Left lung (tissue), 14 donors: ENCODE measurements at places on chromosomes 2 and 18. TPM values are rescaled to one million over a fixed set of nuclear protein-coding genes. Genes with fewer than 3 reads are reported as not detected.

SPR gene
- 5.5 TPM for polyA plus RNA-seq

EFHD1 gene
- polyA plus RNA-seq: 5.1 TPM

PPP1R1C gene
- polyA plus RNA-seq: 1.4 TPM

MROH2A gene
- polyA plus RNA-seq: 0.61 TPM

ATP6V1B1 gene
- 4.6 TPM for polyA plus RNA-seq

TBR1 gene
- polyA plus RNA-seq: not detected

USP34 gene
- polyA plus RNA-seq: 162 TPM

CD8A gene
- polyA plus RNA-seq: 0.53 TPM

DNA sequence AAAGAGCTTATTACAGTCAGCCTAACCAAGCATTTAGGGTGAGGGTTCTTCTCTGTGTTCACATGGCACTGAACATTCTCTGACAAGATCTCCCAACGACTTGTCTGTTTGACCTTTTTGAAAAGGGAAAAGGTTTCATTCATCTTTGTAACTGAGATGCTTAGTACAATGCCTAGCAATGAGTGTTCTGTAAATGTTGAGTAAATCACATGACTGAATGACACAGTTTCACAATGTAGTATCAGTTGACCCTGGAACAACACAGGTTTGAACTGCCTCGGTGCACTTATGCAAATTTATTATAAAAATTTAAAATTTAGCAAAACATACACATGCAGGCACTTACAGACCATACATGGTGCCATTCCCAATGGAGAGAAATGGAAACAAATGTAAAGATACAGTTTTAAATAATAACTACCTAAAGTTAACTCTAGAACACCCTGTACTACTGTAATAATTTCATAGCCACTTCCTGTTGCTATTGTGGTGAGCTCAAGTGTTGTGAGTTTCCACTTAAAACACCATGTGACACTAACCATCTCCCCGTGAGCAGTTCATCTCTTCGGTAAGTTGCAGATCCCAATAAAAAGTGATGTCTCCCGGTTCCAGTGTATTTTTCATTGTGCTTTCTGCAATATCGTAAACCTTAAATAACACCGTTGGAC, 34.1 kb upstream of the VWC2L start:
- DNase-seq: no peak

- DNase-seq: no peak
Observed at GRCh38 chr2:173353556-173353955, 1.1 kb upstream of the CDCA7 start.

DNA sequence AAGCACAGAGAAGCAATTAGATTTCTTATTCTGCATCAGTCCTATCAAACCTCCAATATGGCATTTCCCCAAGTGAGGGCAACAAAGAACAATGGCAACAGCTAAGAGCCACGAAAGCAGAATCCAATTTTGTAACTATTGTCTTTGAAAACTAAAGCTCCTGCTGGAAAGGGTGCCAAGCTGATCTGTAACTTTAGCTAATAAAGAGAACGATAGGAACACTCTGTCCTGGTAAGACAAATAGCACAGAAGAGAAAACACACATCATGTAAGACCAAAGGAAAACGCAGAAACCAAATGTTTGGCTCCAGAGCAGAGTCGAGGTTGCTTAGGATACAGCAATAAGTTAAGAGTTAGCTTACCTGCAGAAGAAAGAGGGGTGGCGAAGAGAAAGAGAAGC, 160.5 kb downstream of the STK39 start:
- no peak for DNase-seq

GRCh38 chr2:105873281-105873680, 128.6 kb downstream of the NCK2 start:
- no peak for DNase-seq

GRCh38 chr2:241256168-241256545, 59.3 kb downstream of the HDLBP start:
- no peak for DNase-seq

DNA sequence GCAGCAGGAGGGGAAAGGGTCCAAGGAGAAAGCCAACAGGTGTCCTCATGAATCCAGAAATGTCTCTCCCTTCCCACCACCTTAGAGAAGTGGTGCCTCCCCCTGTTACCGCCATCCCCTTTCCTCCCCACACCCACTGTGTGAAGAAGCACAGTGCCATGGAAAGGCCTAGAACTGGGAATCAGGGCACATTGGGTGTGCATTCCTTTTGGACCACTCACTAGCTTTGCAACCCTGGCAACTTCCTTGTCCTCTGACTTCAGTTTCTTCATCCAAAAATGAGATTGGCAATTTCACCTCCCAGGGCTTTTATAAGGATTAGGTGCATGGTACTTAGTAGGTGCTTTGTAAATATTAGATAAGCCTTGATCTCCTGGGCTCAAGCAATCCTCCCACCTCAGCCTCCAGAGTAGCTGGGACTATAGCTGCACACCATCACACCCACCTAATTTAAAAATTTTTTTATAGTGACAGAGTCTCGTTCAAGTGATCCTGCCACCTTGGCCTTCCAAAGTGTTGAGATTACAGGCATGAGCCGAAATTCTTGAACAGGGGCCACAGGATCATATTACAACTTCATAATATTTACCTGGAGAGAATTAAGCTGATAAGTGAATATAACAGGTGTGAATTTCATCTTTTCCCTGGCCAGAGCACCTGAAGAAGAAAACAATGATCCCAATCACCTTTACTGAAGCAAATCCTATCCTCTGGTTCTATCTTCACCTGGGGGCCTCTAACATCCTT, 97.9 kb upstream of the TAF1B start:
- DNase-seq: no peak

GRCh38 chr2:1812926-1813325, 68.6 kb upstream of the PXDN start:
- DNase-seq: no peak

DNA sequence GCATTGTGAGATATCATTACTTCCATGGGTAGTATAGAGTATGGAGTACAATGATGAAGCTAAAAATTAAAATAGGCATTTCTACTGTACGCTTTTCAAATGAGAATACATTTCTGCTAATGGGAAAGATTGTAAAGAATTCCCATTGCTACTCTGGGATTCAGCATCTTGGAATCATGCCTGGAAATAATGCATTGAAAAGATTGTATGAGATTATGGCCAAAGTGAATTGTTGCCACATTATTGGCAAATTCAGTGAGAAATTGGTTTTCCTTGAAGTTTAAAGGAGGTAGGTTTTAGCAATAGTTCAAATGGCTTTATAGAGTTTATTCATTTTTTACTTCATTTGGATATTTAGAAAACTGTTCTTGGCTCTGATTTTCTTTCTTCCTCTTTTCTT, 157.9 kb downstream of the GULP1 start:
- no peak for DNase-seq

DNA sequence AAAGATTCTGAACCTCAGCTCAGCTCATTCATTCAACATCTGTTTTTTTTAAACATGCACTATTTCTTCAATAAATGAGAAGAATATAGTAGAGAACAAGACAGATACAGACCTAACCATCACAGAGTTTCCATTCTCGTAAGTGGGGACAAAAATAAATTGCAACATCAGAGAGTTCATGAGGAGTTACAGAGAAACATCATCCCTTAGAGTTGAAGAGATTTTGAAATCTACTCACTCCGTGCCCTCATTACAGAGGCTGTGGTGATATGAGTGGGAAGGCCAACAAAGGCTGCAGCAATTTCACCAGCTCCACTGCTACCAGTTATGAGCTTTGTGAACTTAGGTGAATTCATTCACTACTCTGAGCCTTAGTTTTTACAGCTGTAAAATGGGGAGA, 399.3 kb downstream of the BCL11A start:
- no peak for DNase-seq

DNA sequence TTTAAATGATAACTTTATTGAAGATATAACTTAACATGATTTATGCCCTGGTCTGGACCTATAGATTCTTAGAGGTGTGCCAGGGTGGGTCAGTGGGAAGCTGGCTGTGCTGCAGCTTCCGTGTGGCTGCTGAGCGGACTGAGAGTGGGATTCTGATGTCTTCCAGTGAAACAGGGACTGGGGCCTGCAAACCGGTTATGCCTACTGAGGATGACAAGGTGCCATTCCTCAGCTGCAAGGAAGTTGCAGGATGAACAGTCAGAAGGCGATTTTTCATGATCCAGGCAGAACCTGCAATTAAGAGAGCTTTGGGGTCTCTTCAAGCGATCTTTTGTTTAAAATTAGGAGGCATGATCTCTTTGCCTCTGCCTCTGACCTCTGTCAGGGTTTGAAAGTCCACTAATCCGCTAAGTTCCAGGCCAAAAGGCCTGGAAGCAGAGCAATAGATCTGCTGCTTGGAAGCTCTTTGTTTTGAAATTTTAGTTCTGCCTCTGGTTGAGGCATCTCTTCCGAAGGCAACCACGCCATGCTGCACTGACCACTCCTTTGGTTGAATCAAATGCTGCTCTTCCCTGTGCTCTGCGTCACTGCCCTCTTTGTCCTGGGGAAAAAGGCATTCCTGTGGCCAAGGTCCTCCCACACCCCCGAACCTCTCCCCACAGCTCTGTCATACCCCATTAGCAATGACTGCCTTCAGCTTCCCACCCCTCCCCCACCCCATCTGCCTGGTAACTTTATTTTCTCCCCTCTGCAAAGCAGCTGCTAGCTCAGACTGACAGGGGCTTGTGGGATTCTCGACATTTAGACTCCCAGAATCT, 2.0 kb downstream of the TMEM169 start:
- no peak for DNase-seq

DNA sequence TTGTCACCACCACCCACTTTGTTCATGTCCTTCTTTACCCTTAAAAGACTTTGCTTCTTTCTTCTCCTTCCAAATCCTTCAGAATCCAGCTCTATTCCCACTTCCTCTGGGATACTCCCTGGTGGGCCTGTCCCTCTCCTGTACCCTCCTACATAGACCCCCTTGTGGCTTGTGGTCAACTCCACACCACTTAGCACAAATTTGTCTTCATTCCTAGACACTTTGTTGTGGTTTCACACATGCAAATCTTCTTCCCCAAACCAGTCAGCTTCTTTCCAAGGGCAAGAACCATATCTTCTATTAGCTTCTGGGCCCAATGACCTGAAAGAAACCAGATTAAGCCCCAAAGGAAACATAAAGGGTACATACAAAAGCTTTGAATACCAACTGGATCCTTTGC, 342.4 kb downstream of the TNS1 start:
- no peak for DNase-seq

GRCh38 chr2:8872821-8873432, 35.5 kb upstream of the KIDINS220 start:
- peak; percentile 43 for DNase-seq

DNA sequence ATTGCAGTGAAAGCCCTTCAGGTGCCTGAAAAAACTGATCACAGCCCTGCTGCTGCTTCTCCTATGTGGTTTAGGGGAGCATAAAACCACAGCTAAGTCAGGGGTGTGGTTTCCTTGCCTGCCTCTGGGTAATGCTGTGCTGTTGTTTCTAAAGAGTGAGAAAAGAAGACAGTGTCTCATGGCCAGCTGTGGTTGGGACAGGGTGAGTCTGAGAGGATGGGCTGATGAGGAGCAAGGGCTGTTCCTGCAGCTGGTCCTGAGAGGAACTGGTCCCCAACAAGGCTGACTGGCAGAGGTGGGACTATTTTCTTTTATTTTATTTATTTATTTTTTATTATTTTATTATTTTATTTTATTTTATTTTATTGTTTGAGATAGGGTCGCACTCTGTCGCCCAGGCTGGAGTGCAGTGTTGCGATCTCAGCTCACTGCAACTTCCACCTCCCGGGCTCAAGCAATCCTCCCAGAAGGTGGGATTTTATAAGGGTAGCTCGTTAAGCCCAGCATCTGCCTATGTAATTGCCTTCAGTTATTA, 236.7 kb downstream of the FHOD3 start:
- no peak for DNase-seq

DNA sequence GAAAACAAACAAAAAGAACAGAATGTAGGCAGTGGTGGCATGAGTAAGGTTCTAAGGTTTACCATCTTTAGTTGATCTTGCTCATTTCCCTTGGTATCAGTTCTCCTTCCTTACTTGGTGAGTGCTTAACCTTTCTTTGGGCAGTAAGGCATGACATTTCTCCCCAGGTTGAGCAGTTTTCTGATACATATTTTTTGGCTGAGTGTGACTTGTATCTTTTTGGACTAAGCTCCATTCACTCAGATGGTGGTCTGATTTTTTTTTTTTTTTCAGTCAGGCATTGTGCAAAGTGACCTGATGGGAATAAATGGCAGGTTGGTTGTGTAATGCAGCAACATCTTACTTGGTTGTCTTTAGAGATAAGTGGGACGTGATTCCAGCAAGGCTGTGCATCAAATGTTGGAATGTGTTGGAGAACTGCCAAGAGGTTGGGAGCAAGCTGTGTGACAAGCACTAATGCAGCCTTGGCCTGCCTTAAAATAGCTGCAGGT, 15.1 kb downstream of the SPTBN1 start:
- no peak for DNase-seq

GRCh38 chr2:75707901-75708300, 2.8 kb downstream of the GCFC2 start:
- DNase-seq: no peak

- no peak for DNase-seq
Observed at GRCh38 chr2:167190053-167190452, 301.8 kb downstream of the XIRP2 start.

DNA sequence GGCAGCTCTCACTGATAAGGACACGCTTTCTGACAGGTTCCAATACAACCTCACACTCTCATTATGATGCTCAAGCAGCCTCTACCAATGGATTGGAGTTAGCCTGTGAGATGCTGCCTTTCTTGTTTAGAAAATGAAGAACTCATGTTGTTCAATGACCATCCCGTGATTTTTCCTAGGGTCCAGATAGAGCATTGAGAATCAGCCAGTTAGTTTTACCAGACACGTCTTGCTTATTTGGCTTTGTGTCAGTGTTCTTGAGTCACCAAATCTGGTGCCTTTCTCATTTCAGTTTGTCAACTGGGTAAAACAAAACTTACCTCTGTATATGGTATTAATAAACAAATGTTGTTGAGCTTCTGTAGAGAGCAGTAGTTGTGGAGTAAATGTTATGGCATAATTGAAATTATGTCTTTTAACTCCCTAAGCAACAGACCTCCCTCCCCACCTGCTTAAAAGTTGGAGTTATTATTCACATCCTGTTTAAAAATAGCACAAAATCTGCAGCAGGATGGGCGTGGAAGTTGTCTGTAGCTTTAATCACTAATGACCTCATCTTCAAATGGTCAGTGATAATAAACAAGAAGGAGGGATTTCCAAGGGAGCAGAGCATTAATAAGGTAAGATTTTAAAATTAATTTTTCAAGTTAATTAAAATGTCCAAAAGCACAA, 167.3 kb downstream of the HRH4 start:
- DNase-seq: no peak

GRCh38 chr2:79292958-79293315, 133.4 kb upstream of the REG3A start:
- no peak for DNase-seq

DNA sequence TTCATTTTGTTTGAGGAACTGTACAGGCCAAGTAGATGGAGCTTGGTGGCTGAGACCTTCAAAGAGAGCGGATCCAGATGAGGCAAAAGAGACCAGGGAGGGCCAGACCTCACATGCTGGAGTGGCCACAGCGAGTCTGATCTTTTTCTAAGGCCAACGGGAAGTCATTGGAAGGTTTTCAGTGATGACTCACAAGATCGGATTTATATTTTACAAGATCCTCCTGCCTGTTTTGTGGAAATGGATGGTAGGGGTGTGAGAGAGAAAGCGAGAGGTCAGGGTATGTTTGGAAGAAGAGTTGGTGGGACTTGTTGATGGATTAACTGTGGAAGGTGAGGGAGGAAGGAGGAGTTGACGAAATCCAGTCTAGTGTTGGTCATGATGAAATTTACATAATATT, 44.6 kb upstream of the TUBA3D start:
- no peak for DNase-seq
